Kidney (tissue), 22 donors: ENCODE measurements at places on chromosomes 1 and 21. TPM values are rescaled to one million over a fixed set of nuclear protein-coding genes. Genes with fewer than 3 reads are reported as not detected.

The NOS1AP gene
- polyA plus RNA-seq: 0.47 TPM

The MAP1LC3C gene
- polyA plus RNA-seq: not detected

The OR2L3 gene
- polyA plus RNA-seq: not detected

The CFAP107 gene
- polyA plus RNA-seq: not detected

The VPS45 gene
- polyA plus RNA-seq: 33.1 TPM

The HAO2 gene
- 183 TPM for polyA plus RNA-seq

The GNG4 gene
- 4.5 TPM for polyA plus RNA-seq

The HEYL gene
- 7.2 TPM for polyA plus RNA-seq

The CCDC27 gene
- not detected for polyA plus RNA-seq

The VHLL gene
- polyA plus RNA-seq: not detected

The C1orf53 gene
- 8.9 TPM for polyA plus RNA-seq

DNA sequence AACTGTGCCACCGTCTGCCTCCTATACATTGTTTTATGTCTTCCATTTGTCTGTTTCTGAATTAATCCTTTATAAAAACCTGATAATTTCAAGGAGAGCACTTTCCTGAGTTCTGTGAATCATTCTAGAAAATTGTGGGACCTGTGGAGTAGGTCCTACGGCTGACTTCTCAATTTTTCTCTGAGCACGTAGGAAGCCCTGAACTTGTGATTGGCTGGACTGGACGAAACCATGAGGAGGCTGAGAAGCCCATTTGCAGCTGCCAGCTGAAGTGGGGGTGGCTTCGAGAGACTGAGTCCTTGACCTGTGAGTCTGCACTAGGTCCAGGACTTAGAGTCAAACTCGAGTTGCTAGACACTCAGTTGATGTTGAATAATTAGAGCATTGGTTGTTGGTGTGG, 277.1 kb upstream of the NCAM2 start:
- DNase-seq: no peak

- DNase-seq: peak; percentile 86
Observed at GRCh38 chr1:116724765-116725375, 29.4 kb upstream of the CD2 start.

GRCh38 chr1:48082271-48082962, 85.2 kb upstream of the TRABD2B start:
- no peak for DNase-seq

- no peak for DNase-seq
Observed at GRCh38 chr1:47808612-47809011, 188.6 kb downstream of the TRABD2B start.

DNA sequence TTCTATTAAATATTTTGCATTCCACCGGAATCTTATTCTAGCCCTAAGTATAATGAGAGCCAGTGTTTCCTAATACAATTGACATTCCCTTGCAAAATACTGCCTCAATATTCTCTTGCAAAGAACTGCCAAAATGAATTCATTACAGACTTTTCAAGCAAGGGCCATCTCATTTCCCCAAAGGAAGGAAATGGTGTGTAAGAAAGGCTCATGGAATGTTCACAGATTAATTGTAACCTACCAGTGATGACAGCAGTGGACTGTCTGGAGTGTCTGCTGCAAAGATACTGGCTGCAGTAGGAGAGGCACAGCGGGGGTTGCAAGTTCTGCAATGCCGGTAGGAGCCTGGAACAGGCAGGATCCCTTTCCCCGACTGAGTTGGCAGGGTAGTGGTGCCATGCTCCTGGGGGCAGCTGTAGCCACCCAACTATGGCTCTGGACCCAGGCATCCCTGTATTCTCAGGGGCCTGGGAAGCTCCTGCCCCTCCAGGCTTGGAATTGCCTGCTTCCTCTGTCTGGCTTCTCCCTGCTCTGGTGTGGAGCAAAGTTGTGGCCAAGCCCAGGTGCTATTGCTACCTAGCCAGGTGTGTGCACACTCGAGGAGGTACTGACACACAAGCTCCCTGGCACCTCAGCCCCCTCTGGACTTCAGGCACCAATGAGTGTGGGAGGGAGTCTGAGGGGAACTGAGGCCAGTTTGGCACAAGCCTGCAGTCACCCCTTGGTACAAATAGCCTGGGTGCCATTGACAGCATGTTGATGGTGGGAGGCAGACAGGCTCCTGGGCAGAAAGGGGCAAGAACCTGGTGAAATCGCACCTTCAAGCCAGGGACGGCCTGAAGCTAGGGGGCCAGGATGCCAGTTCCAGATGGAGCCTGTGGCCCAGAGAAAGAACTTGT, 1371.0 kb downstream of the KCNT2 start:
- DNase-seq: no peak

GRCh38 chr21:46613391-46613790, 8.5 kb upstream of the S100B start:
- DNase-seq: no peak

GRCh38 chr1:46983166-46983829, 40.2 kb upstream of the CYP4X1 start:
- DNase-seq: no peak

DNA sequence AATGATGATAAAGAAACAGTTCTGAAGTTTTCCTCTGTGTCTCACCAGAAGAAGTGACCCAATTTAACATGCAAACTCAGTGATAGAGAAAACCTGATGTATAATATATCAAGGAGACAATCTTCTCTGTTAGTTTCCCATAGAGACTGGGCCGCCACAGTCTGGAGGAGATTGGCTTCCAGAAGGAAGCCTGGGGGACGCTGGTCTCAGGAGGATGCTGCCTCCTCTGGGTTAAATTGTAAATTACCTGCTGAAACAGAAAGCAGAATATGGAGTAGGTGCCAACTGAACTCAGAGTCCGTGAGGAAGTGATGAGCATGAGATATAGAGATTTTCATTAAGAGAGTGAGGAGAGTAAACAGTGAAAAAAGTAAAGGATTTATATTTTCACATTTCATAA, 15.8 kb downstream of the OR14I1 start:
- no peak for DNase-seq

DNA sequence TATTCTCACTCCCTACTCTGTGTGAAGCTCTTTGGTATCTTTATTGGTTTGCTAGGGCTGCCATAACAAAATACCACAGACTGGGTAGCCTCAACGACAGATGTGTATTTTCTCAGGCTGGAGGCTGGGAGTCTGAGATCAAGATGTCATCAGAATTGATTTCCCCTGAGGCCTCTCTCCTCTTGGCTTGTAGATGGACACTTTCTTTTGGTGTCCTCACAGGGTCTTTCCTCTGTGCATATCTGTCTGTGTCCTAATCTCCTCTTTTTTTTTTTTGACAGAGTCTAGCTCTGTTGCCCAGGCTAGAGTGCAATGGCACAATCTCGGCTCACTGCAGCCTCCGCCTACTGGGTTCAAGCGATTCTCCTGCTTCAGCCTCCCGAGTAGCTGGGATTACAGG, 71.4 kb upstream of the KCNJ6 start:
- DNase-seq: no peak

GRCh38 chr1:20345419-20345818, 54.7 kb downstream of the VWA5B1 start:
- no peak for DNase-seq

DNA sequence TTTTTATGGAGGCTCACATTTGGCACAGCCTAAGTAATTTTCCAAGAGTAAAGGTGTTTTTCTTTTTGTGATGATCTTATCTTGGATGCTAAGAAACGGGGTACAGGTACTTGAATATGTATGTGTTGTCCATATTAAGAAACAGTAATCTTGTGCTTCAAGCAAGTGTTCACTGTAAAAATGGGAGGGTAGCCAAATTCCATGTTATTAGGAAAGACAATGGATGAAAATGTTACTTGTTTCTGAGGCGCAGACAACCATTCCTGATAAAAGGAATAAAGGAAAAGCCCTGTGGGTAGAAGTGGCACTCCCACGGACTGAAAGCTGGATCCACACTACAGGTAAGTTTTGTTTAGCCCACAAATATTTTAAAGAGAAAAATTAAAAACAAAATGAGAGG, 15.6 kb downstream of the C21orf91 start:
- no peak for DNase-seq

- DNase-seq: no peak
Observed at GRCh38 chr1:169110689-169111447, 4.4 kb downstream of the ATP1B1 start.

DNA sequence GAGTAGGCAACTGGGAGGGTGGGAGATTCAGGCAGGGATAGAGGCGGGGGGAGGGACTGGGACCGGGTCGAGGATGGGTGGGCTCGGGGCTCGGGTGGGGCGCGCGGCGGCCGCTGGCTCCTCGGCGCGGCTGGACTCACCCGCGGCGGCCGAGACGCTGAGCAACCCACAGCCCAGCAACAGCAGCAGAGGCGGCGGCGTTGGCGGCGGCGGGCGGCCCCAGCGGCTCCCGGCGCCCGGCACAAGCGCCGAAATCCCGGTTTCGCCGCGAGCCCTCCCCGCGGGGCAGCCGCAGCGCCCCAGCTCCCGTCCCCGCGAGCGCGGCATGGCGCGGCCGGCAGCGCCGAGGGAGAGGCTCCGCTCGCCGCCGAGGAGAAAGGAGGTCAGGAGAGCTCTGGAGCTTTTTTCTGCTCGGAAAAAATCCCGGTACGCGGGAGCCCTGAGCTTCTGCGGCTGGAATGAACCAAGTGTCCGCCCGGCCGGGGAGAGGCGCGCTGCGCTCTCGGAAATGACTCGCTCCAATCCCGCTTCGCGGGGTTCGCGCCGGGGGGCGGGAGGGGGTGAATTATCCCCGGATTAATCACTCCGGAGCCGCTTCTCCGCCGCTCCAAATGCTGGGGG, at the start of gene CSMD2:
TSS of gene CSMD2 (minus strand) at position 460 of the 621 bp plus-strand sequence. CDS start at position 327, 133 bp downstream.
- peak; percentile 54 for DNase-seq

DNA sequence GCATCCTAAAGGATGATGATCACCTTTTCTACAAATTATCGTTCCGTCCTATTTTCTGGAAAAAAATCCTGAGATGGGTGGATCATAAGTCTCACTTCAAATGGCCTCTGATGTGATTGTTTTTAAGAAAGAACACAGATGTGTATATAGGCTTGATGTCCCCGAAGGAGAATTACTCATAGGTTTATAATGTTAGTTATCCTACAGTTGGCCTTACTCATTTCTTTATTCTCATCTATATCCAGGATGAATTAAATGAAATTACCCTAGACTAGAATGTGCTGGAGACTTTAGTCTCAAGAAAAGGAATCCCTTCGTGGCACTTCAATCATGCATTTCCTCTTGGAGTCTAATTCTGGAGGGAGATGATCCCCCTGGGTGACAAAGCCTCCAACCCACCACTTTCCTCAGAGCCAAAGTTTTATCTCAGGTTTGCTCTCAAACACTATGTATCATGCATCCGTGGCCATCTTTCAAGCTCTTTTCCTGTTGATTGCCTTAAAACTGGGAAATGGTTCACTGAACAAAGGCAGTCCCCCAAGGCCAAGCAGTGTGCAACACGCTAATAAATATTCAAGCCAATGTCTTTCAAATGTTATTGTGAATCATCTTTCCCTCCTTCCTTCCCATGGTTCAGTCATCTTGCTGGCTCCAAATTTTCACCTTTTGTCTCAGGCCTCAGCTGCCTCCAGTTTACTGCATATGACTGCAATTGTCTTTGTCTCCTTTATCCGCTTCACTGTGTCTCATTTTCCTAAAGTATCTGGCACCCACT, 32.5 kb upstream of the SMYD2 start:
- no peak for DNase-seq

- DNase-seq: no peak
Observed at GRCh38 chr1:241495741-241496140, 23.8 kb downstream of the FH start.

GRCh38 chr1:158179301-158180041, 1.2 kb upstream of the CD1D start:
- DNase-seq: peak; percentile 29

GRCh38 chr1:37755290-37755689, 9.6 kb downstream of the EPHA10 start:
- DNase-seq: no peak

DNA sequence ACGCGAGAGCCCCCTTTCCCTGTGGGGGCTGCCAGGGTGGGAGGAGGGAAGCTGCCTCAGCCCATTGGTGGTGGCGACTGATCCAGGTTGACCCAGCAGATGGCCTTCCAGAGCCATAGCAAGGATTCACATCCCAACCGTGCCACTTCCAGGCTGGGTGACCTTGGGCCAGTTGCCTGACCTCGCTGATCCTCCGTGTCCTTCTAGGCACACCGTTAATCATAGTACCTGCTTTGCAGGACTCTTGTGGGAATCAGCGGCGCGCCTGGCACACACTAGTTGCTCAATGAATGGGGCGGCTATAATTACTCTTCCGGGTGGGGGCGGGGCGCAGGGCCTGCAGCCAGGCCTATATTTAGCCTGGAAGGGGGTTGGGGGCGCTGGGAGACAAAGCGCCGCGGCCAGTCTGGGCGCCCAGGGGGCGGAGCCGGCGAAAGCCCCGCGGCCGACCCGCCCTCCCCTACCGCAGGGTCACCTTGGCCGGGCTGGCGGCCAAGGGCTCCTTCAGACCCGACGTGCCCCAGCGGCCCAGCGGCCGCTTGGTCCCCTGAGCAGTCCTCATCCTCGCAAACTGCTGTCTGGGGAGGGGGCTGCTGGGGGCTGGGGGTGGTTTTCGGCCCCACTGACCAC, 5.1 kb downstream of the HSPB7 start:
- DNase-seq: peak; percentile 94

GRCh38 chr1:244325056-244325758, 126.5 kb downstream of the ADSS2 start:
- DNase-seq: no peak

DNA sequence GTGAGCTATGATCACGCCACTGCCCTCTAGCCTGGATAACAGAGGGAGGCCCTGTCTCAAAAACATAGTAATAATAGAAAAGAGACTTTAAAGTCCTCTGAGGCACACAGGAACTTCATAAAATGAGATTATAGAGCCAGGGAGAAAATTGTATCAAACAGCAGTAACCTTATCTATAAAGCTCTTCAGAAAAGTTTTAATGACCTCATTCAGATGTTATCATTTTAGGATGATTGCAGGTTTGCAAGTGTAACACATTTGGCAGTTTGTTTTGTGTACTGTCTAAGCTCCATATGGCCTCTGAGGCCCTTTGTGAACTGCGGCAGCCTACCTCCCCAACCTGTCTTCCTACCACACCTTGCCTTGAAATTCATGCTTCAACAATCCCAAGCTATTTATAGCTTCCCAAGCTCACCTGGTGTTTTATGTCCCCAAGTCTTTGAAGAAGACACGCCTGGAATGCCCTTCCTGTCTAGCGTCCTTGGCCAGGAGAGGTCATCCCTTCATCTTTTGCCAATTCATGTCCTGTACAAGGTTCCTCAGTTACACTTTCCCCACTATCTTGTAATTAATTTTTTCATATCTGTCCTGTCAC, 8.5 kb upstream of the AKNAD1 start:
- no peak for DNase-seq

DNA sequence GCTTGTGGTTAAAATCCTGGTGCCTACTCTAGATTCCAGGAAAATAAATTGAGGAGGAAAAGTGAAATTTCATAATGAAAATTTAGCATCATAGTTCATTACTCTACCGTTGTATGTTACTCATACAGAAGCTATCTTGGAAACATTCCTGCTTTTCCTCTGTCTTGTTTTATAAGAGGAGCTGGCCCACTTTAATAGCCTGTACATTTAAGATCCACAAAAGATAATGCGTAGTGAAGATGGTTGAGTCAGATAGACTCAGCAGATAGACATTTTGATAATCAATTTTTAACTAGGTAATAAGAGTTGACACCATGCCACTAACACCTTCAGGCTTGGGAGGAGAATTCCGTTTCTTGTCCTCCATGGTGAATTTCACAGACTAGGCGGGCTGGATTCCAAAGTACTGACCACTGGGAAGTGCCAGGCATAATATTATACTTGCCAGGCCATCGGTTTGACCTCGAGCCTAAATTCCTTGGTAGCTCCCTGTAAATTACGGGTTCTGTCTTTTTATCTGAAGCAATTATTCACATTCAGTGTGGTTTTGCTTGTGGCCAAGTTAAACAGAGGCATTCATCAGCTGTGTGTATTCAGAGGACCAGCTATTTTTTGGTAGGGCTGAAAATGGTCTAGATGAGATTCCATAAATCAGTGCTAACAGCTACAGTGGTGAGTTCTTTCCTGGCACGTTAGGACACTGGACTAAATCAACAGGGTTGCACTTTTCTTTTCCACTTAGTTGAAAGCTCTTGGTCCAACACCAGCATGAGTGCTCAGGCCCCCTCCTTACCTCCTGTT, 111.9 kb upstream of the KAZN start:
- no peak for DNase-seq
